Endothelial cell (in vitro differentiated cells): ENCODE measurements at places on chromosomes 2 and 18.

DNA sequence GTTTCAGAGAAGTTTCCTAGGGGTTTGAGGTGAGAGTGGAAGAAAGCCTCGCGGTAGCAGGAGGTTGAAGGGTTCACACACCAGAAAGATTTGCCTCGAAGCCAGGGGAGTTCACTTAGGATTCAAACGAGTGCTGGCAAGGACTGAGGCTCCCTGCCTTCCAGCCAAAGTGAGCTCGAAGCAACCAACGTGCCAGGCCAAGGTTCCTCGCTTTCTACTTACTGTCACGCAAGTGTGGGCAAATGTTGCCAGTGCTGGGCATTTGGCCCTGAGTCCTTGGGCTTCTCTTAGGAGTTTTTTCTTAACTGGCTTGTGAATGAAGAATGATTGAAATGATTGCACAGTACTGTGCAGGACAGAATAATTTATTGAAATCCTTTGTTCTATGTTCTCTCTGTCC, 53.6 kb downstream of the TMEM178A start:
- no peak for DNase-seq

DNA sequence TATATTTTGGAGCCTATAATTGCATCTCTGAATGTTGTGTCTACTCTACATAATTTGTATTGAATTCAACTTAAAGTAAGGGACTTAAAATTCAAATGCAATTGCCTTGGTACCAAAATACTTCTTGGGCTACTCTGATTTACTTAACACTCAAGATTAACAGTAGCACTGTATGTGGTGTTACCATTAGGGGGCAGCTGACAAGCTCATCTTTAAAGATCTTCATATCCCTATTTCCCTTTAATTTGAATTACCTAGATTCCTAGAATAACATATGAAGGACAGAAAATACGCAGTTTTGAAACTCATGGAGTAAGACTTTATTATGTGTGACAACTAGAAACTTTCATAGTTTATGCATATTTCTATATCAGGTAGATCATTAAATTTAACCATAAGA, 37.4 kb upstream of the FAP start:
- no peak for DNase-seq

- no peak for DNase-seq
These were observed 71.9 kb downstream of the TAF4B start for GRCh38 chr18:26298107-26298506.

DNA sequence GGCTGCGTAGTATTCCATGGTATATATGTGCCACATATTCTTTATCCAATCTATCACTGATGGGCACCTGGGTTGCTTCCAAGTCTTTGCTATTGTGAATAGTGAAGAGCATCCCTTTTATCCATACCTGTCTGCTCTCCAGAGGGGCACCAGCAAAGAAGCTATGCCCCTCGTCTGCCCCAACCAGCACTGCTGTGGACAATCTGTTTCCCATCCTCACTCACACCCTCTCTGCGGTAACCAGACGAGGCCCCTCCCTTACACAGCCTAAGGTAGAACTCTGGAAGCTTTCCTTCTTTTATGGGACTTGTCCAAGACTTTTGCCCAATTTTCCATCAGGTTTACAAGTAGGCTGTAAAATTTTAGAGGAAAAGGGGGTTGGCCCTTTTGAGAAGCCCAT, 24.9 kb downstream of the TTR start:
- DNase-seq: no peak

DNA sequence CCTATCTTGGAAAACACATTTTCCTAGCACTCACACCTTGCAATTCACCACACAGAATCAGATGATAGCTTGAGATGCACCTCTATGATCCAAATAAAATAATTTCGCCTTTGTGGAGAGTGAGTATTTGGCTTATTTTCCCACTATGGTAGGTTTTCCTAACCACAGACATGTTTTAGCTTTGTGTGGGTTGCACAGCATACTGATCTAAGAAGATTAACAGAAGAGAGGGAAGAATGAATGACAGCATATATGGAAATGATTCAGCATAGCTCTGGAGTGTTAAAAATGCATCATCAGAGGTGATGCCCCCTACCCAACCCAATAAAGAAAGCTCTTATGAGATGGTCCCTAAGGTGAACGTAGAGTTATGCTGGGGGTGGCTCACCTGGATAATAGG, 72.5 kb downstream of the GCA start:
- DNase-seq: no peak

DNA sequence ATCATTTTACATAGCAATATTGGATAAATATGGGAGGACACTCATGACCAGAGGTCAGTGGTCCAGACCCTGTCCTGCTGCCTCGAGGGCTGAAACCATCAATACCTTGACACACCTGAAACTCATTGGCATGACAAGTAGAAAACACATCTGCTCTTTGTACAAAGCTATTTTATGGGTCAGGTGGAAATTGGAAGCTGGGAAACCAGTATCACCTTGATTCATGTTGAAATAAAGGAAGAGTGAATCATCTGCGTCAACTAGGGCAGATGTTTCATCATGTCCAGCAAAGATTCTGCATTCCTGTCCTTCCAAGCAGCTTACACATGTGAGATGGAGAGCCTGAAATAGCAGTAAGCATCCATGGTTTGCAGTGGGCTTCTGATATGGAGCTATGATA, 80.0 kb upstream of the ERBB4 start:
- DNase-seq: no peak

- DNase-seq: peak; percentile 69
These were observed 6.0 kb upstream of the ALLC start for GRCh38 chr2:3651691-3652648.

DNA sequence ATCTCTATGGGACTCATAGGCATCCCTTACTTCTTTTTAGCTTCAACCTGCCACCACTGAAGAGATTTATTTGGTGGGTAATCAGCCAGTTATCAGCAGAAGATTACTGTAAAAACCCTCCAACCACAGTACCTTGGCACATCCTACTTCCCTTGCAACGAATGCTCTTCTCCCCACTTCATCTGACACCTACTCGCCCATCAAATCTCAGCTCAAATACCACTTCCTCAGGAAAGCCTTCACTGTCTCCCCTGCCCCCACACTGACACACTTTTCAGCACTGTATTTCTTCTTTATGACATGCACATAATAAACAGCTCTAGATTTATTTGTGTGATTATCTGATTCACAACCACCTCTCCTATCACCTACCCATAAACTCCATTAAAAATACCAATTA, 3.1 kb downstream of the KDSR start:
- DNase-seq: no peak

- DNase-seq: no peak
These were observed 141.0 kb downstream of the NR4A2 start for GRCh38 chr2:156191527-156191926.

- DNase-seq: no peak
These were observed 1.4 kb downstream of the NPAS2 start for GRCh38 chr2:100821255-100821910.

- no peak for DNase-seq
These were observed 24.3 kb downstream of the NCK2 start for GRCh38 chr2:105768961-105769452.
